ENCODE measurements at places on chromosomes 4 and X.

- DNase-seq, result no peak
These were observed 164.6 kb downstream of the MID1IP1 start for GRCh38 chrX:38965888-38966287.

DNA sequence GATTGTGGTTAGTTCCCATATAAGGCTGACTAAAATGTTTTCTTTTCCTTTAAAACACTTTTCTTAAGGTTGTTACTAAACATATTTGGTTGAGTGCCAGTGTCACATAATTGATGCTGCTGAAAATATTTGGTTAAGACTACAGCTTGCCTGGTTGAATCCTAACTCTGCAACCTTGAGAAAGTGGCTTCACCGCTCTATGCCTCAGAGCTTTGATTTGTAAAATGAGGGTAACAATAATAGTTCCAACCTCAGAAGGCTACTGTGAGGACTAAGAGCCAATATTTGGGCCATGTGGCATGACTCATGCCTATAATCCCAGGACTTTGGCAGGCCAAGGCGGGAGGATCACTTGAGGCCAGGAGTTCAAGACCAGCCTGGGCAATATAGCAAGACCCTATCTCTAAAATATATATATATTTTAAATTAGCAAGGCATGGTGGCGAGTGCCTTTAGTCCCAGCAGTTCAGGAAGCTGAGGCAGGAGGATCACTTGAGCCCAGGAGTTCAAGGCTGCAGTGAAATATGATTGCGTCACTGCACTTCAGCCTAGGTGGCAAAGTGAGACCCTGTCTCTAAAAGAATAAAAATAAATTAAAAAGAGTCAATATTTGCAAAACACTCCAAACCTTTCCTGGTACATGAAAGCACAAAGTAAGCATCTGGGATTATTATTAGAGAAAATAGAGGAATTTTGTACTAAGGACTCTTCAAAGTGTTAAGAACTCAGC lies 7.1 kb upstream of the NEIL3 start:
- DNase-seq, result no peak

- DNase-seq, result no peak
These were observed 44.3 kb downstream of the GASK1B start for GRCh38 chr4:158128540-158128939.

DNA sequence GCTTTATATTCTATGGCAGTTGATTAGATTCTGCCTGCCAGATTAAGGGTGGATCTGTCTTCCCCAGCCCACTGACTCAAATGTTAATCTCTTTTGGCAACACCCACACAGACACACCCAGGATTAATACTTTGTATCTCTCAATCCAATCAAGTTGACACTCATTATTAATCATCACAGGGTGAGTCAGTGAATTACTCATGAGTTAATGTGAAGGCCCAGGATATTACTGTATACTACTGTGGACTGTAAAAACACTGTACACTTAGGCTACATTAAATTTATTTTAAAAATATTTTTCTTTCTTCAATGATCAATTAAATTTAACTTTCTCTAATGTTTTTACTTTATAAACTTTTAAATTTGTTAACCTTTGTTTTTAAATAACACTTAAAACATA lies 87.7 kb downstream of the NAP1L3 start:
- DNase-seq, result no peak

GRCh38 chr4:110195561-110196205 lies 2.7 kb downstream of the ELOVL6 start:
- no peak for DNase-seq

- DNase-seq, result no peak
These were observed 2.1 kb downstream of the EBP start for GRCh38 chrX:48523682-48524081.

- DNase-seq, result no peak
These were observed 732 bp upstream of the ADRA2C start for GRCh38 chr4:3765271-3766035.

- DNase-seq, result peak; percentile 17
These were observed 83.8 kb downstream of the UNC5C start for GRCh38 chr4:95465010-95465409.

GRCh38 chr4:2394528-2394927 lies 23.9 kb downstream of the ZFYVE28 start:
- DNase-seq, result no peak

DNA sequence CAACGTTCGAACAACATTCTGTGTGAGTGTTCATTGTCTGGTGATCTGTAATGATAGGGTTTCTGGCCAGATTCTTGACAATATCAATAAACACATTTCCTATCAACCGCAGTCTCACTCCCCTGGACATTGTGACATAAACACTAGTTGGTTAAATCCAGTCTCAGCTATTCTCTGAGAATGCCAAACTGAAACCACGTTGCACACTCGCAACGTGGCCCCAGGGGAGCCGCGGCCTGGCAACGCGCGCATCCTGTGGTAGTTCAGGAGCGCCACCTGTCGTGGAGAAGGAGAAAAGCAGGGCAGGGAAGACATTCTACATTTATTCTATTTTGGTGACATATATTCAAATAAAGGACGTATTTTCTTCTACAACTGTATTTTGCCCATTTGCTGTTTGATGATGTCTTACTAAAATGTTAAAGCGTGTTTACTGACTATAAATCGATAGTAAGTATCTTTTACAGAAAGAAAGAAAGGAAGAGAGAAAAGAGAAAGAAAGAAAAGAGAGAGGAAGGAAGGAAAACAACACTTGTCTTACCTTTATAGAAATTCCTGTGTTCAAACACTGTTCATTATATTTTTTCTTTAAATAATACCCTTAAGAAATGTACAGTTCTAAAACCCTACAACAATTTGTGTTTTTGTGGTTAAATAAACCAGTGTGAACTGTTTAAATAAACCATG lies 738.3 kb upstream of the FRG1 start:
- peak; percentile 33 for DNase-seq

- no peak for DNase-seq
These were observed 88.6 kb upstream of the FRMPD3 start for GRCh38 chrX:107360788-107361360.

DNA sequence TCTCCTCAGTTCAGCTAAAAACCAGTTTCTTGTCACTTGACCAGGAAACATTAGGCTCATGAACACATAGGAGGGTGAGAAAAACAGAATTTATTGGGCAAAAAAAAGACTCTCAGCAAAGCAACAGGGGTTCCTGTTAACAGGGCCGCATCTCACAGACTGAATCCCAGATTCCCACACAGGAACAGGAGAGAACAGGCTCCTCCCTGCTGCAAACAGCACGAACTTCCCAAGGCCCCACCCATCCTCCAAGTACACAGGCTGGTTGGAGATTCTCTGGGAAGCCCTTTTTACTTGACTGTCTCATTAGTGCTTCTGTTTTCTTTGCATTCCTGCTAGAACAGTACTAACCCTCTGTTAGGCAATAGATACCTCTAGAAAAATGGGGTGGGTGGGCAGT lies 52.4 kb upstream of the IL21 start:
- DNase-seq, result no peak

DNA sequence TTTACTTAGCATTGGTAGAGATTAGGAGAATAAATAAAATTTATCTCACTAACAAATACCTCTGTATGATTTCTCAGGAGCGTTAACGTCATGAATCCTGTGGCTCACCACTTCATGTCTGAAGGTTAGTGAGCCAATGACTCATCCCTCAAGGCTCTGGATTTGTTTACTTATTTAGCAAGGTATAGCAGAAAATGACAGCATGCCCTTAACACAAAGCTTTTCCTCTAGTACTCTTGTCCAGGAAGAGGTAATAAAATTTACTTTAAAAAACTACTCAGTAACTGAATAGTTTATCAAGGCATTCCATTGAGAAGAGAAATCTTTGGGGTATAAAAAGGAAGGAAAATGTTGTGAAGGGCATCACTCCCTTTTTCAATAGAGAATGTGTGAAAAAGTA lies 823.8 kb downstream of the CCSER1 start:
- DNase-seq, result no peak

DNA sequence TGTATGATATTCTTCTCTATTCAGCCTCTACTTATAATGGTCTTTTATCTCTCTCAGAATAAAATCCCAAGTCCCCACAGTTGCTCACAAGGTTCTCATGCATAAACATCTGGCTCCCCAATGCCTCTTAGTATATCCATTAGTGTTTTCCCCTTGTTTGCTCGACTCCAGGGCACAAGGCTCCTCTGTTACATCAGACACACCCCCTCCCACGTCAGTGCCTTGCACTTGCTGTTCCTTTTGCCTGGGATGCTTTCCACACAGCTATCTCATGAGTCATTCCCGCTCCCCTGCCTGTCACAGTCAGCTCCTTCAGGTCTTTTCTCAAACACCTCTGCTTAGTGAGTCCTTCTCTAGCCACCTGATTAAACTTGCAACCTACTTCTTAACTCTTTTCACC lies 260.2 kb downstream of the IL1RAPL1 start:
- DNase-seq, result no peak

- DNase-seq, result no peak
These were observed 148.0 kb upstream of the STX18 start for GRCh38 chr4:4689694-4690440.

GRCh38 chrX:87626996-87627395 lies 109.4 kb downstream of the KLHL4 start:
- no peak for DNase-seq

GRCh38 chr4:38752372-38752940 lies 30.3 kb downstream of the TLR10 start:
- no peak for DNase-seq

- DNase-seq, result no peak
These were observed 68.6 kb downstream of the PRKG2 start for GRCh38 chr4:81146466-81146865.

DNA sequence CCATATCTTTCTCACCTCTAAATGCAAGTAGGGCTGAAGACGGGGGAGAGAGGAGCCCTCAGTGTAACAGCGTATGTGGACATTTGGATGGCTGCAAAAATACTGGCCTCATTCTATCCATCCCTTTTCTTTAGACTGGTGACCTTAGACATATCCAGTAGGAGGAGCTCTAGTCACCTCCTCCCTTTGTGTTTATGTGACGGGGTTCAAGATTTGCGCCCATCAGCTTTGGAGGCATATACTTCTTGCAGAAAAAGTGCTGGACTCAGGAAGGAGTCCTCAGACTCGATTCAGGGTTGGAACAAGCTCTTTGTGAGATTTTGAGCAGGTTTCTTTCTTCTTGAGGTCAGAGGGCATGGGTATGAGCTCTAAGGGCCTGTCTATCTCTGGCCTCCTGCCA lies 86.2 kb downstream of the MAMLD1 start:
- no peak for DNase-seq

DNA sequence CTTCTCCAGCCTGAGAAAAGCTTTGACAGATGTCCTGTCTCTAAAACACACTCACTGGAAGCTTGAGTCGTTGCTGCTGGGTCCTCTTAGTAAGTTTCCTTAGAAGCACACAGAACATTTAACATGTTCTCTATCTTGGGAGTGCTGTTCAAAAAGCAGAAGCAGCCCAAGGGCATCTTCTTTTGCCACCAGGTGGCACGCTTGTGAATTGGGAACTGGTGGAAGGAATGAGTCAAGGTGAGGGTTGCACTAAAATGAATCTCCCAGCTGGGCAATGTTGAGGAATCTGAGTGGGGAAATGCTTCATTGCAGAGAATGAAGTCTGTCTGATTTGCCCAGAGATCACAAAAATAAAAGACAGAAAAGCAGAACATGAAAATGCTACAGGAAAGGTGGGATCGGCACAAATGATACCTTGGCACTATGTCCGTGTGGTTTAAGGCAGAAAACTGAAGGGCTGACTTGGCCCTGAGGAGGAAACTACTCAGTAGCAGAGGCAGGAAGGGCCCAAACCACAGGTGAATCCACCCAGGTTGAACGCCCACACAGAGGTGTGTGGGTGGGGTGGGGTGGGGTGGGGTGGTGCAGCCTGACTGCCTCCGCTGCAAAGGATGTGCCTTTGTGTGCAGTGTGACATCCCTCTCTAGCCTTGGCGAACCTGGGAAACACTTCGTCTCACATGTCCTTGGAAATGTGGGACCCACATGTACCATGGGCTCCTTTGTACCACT lies 26.0 kb downstream of the KIT start:
- no peak for DNase-seq

DNA sequence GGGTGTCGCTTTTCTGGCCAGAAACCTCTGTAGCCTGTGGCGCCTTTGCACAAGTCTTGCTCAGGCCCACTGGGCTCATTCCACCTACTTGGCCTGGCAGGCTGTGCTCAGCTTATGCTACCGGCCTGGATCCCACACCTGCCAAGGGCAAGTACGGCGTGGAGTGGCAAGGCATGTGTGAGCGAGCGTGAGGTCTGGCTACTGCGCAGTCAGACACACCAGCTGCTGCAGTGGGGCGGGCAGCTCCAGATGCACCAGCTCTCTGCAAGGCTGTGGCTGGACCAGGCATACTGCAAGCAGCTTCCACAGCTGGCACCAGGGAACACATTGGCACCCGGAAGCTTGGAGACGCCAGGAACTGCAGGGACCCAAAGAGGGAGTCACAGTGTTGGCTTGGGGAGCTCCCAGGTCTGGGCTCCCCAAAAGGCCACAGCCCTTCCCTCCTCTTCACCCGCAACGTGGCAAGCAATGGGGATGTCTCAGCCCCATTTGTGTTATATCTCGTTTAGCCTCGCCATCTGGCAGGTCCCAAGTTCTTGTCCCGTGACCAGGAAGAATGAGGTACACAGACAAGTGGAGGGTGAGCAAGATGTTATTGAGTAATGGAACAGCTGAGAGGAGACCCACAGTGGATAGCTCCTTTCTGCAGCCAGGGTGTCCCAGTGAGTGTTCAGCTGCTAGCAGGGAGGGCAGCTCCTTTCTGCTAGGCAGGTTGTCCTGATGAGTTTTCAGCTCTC lies 3.8 kb upstream of the FBXW7 start:
- DNase-seq, result no peak

DNA sequence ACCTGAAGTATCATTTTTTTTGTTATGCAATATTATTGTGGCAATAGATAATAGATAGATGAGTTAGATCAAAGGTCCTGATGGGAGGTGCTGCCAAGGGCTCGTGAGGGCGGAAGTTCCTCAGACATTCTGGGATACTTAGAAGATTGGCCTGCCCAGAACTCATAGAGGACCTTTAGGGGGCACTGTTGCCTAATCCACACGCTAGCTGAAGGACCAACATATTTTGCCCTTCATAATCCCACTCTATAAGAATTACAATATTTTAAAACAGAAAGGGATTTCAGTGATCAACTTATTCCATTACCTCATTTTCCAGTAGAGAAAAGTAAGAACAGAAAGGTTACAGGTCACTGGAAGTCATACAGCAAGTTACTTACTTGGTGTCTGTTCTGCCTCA lies 22.9 kb upstream of the COX7B2 start:
- DNase-seq, result peak; percentile 5

- no peak for DNase-seq
These were observed 667.7 kb downstream of the STPG2 start for GRCh38 chr4:97475621-97476020.

DNA sequence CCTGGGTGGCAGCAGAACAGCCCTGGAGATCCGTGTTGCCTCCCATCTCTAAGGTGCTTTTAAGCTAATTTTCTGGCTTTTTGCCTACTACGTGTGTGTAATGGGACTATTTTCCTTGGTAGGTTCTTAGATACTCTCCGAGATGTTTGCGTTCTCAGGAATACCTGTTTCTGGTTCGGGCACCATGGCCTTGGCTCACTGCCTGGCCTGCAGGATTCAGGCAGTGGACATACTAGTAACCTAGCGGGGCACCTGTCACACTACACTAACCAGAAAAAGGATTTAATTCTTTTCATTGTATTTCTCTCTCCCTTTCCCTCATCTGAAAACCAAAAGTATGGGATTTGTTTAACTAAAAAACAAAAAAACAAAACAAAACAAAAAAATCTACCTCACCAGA lies 29.2 kb downstream of the FHIP1A start:
- DNase-seq, result no peak

GRCh38 chr4:147336252-147336651 lies 144.6 kb upstream of the EDNRA start:
- no peak for DNase-seq

- no peak for DNase-seq
These were observed 107.1 kb upstream of the ATP6AP2 start for GRCh38 chrX:40473460-40474204.

- DNase-seq, result no peak
These were observed 58.8 kb upstream of the FTHL17 start for GRCh38 chrX:31130457-31131220.
